ENCODE measurements at places on chromosomes 16 and 17.

GRCh38 chr17:58059141-58059540 is 24.1 kb upstream of the DYNLL2 start:
- H3K4me1 ChIP-seq = no peaks in the 10 kb centered on the region
- no peak overlapping the region for H3K27ac ChIP-seq
- H3K36me3 ChIP-seq = no peaks in the 10 kb centered on the region
- no peak overlapping the region for H3K4me3 ChIP-seq
- DNase-seq = no peak
- H3K27me3 ChIP-seq = no peaks in the 10 kb centered on the region

DNA sequence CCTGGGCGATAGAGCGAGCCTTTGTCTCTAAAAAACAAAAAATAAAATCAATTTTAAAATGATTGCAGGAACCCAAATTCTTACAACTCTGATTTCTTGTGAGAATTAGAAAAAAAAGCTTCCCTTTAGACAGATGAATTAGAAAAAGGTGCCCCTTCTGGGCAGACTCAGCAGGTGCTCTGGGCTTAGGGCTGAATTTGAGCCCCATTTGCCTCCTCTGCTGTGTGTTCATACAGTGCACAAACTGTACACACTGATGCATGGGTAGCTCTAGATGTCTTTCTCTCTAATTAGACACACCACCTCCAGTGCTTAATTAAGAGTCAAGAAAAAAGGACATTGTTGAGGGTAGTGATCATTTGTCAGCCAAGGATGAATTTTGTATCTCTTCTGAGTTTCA is 38.5 kb upstream of the NOL11 start:
- H3K4me3 ChIP-seq = no peak overlapping the region
- no peak overlapping the region for H3K27ac ChIP-seq
- H3K27me3 ChIP-seq = no peaks in the 10 kb centered on the region
- H3K4me1 ChIP-seq = no peaks in the 10 kb centered on the region
- DNase-seq = no peak
- peaks cover 2% of the 10 kb centered on the region for H3K36me3 ChIP-seq

DNA sequence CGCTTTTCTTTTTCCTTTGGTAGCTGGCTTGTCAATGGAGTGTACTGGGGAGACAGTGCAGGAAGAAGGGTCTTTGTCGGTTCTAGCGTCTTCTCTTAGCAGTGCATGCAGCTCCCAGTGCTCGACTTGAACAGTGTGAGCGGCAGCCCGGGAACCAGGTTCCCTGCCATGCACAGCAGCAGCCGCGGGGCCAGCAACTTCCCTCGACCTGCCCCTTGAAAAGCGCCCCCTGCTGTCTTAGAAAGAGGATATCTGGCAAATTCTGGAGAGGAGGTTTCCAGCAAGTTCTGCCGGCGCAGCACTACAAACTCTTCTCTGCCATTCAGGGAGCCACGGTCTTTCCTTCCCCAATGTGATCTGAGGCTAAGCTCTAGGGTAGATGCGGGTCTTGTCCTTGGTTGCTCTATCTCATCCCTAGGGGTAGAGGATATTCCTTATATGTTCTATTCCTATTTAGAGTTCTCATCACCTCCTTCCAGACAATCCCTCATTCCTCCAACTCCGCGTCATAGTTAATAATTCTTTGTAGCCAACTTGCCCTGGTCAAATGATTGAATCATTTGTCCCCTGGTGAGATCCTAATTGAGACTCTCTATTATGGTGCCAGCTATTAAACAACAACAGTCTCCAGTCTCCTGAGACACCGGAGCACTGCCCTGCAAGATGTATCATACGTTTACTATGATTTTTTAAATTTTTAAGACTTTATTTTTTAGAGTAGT is 451.3 kb downstream of the PMP22 start:
- no peaks in the 10 kb centered on the region for H3K4me1 ChIP-seq
- no peaks in the 10 kb centered on the region for H3K27me3 ChIP-seq
- no peak overlapping the region for H3K4me3 ChIP-seq
- no peak overlapping the region for H3K27ac ChIP-seq

GRCh38 chr17:18231164-18231563 is 5.7 kb downstream of the LLGL1 start:
- no peak overlapping the region for H3K27ac ChIP-seq
- no peaks in the 10 kb centered on the region for H3K27me3 ChIP-seq
- DNase-seq = no peak
- peaks cover 3% of the 10 kb centered on the region for H3K36me3 ChIP-seq

GRCh38 chr17:80816241-80817103 is 175.2 kb upstream of the CHMP6 start:
- H3K4me1 ChIP-seq = no peaks in the 10 kb centered on the region
- no peak for DNase-seq
- H3K27me3 ChIP-seq = no peaks in the 10 kb centered on the region
- H3K36me3 ChIP-seq = no peaks in the 10 kb centered on the region
- no peak overlapping the region for H3K4me3 ChIP-seq
- H3K27ac ChIP-seq = no peak overlapping the region

DNA sequence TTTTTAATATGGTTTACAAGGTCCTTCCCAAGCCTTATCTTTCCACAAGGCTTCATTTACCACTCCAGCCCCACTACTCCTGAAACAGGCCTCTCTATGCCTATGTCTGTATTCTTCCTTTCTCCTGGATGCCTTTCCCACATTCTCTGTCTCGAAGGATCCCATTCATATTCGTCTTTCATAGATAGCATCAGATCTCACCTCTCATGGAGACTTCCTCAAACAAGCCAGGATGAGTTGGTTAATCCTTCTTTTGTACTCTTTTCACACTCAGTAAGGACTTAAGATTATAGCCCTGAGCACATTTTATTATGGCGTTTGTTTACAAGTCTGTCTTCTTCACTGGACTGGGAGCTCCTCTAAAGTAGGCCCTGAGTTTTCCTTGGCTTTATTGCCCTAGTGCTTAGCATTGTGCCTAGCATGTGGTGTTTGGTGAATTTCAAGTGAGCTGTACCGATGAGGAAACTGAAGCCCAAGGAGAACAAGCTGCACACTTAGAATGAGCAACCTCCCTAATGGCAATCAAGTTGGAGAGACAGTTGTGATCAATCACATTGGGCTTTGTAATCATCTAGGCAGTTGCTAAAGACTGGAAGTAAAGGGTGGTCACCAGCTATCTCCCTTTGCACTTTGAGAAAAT is 10.0 kb upstream of the TBX4 start:
- no peaks in the 10 kb centered on the region for H3K4me1 ChIP-seq
- no peak for DNase-seq
- no peak overlapping the region for H3K27ac ChIP-seq
- peaks cover 5% of the 10 kb centered on the region for H3K27me3 ChIP-seq
- no peak overlapping the region for H3K4me3 ChIP-seq
- no peaks in the 10 kb centered on the region for H3K36me3 ChIP-seq

DNA sequence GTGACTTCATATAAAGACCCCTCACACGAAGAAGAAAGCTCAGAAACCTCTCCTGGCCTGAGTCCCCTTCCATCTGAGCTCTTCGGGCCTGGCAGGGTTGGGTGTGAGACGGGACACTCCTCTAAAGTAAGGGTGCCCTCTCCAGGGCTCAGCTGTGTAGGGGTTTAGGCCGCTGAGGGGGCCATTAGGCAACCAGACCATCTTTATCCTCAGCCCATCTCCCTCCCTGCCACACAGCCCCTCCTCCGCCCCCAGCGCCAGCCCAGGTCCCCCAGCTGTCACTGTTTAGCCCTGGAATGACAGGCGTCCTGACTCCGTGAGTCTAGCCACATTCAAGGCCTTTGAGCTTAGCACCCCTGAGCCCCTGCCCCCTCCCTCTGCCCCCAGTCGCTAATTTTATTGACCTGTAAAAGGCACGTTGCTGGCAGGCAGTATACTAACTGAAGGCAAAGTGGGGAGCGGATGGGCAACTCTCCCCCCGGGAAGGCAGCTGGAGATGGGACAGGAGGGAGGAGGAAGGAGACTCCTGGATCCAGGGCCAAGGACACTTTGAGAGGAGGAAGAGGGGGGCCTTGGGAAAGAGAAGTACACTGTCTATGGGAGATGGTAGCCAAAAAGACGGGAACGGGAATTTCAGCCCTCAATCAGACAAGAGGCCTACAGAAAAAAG is 592 bp upstream of the ZNF385C start:
- no peak for DNase-seq
- no peak overlapping the region for H3K27ac ChIP-seq
- H3K36me3 ChIP-seq = peaks cover 11% of the 10 kb centered on the region
- no peaks in the 10 kb centered on the region for H3K27me3 ChIP-seq

DNA sequence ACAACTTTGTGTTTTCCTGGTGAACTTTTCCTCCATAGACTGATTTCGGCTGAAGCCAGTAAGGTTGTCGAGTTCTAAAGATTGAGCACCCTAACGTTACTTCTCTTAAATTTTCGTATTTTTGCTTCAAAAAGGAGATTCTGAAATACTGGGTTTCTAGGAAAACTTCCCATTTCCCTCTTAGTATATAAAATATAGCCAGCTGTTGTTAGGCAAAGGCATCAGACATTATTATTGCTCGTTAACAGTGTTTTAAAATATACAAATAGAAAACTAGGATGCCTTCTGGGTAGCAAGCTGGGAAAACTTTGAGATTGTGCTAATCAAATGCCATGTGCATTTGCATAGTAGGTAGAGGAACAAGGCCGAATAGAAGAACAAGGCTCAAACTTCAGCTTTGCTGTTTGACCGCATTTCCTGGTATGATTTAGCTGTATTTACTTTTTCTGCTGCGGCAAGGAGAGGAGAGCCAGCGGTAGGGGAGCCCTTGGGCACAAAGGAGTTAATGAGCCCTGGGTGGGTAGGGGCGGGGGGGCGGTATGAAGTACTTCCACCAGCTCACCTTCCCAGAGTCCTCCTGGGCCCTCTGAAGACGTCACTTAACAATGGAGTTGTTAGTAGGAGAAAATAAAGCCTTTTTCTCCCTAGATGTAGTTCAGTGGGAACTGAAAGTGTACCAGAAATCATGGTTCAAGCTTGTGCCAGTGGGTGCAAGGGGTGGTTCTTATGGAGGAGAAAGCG is 151.9 kb downstream of the MSI2 start:
- H3K27ac ChIP-seq = no peak overlapping the region
- H3K27me3 ChIP-seq = no peaks in the 10 kb centered on the region

- H3K4me1 ChIP-seq = no peaks in the 10 kb centered on the region
- H3K36me3 ChIP-seq = no peaks in the 10 kb centered on the region
- no peaks in the 10 kb centered on the region for H3K27me3 ChIP-seq
- no peak within 1 kb of the TSS for H3K27ac ChIP-seq
Measured at GRCh38 chr17:41026715-41027471, at the start of gene KRTAP1-5. Gene KRTAP1-5, minus strand, starts transcription at chr17:41027208. Its CDS starts 53 bp downstream, at chr17:41027155.

GRCh38 chr17:12622726-12623125 is 43.0 kb upstream of the MYOCD start:
- no peaks in the 10 kb centered on the region for H3K36me3 ChIP-seq
- H3K27me3 ChIP-seq = no peaks in the 10 kb centered on the region
- H3K4me1 ChIP-seq = no peaks in the 10 kb centered on the region
- H3K4me3 ChIP-seq = no peak overlapping the region
- DNase-seq = no peak

DNA sequence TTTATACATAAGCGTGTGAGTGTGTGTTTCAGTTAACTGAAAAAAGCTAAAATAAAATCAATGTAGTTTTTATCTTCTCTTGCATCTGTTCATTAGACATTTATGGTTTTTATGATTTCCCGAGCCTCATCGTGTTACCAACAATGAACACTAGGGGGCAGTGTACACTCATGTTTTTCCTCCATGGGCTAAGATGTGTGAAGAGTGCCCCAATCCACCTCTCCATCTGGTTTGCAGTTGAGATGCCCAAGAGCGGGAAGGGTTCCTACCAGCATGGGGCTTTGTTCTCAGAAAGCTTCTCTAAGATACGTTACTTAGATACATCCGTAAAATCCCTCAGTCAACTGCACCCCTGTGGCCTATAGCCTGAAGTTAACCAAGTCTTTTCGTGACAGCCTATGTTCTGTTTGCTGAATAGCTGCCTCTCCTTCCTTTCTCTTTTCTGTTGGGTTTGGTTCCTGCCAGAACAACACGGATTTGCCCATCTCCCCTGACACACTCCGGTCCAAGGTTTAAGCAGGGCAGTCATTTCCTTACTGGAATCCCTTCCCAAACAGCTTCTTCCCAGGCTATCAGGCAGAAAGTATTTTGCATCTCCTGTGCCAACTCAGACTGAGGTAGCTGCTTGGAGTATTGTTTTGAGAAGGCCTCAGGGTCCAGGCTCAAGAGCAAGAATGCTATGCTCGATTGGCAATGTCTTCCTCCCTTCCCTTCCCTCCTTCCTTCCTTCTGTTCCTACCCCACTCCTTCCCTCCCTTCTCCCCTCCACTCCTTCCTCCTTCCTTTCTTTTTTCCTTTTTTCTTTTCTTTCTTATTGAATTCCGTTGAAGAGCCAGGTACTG is 12.9 kb upstream of the ELAC2 start:
- no peaks in the 10 kb centered on the region for H3K27me3 ChIP-seq
- H3K4me1 ChIP-seq = no peaks in the 10 kb centered on the region
- H3K4me3 ChIP-seq = no peak overlapping the region
- no peak overlapping the region for H3K27ac ChIP-seq
- no peaks in the 10 kb centered on the region for H3K36me3 ChIP-seq
- peak; percentile 43 for DNase-seq

GRCh38 chr17:43979011-43979410 is 25.3 kb upstream of the PYY start:
- DNase-seq = no peak
- no peaks in the 10 kb centered on the region for H3K27me3 ChIP-seq
- H3K4me1 ChIP-seq = peaks cover 4% of the 10 kb centered on the region
- H3K27ac ChIP-seq = no peak overlapping the region
- H3K36me3 ChIP-seq = no peaks in the 10 kb centered on the region
- no peak overlapping the region for H3K4me3 ChIP-seq

DNA sequence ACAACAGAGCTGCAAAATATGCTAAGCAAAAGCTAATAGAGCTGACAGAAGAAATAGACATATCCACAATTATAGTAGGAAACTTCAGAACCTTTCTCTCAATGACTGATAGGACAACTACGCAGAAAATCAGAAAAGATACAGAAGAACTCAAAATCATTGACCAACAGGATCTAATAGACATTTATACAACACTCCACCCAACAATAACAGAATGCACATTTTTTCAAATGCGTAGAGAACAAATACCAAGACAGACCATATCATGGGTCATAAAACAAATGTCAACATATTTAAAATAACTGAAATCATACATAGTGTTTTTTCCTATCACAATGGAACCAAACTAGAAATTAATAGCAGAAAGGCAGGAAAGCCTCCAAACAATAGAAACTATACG is 237.4 kb downstream of the C16orf78 start:
- no peak for DNase-seq
- no peaks in the 10 kb centered on the region for H3K27me3 ChIP-seq
- H3K4me3 ChIP-seq = no peak overlapping the region
- H3K27ac ChIP-seq = no peak overlapping the region

- H3K27me3 ChIP-seq = no peaks in the 10 kb centered on the region
- H3K36me3 ChIP-seq = no peaks in the 10 kb centered on the region
- no peak overlapping the region for H3K4me3 ChIP-seq
- H3K27ac ChIP-seq = no peak overlapping the region
- H3K4me1 ChIP-seq = no peaks in the 10 kb centered on the region
Measured at GRCh38 chr16:30837904-30838303, 50.9 kb upstream of the ZNF629 start.

DNA sequence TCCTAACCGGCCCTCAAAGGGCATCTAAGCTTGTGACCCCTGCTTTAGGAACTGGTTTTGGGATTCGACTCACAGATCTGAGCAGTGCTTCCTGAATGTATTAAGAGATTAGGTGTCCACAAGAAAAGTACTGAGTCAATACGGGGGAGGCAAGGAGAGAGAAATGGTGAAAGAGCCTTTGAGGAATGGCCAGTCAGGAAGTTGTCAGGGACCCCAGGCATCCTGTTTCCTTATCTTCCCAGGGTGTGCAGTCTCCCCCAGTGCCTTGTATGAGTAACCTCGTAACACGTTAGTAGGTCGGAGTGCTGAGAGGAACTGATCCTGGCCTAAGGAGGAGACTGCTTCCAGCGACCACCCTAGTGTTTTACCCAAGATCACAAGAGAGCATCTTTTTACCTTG is 16.4 kb upstream of the TMED6 start:
- DNase-seq = no peak
- no peak overlapping the region for H3K27ac ChIP-seq
- H3K4me3 ChIP-seq = no peak overlapping the region
- peaks cover 55% of the 10 kb centered on the region for H3K36me3 ChIP-seq
- no peaks in the 10 kb centered on the region for H3K27me3 ChIP-seq
- no peaks in the 10 kb centered on the region for H3K4me1 ChIP-seq
